ENCODE measurements at places on chromosomes 1 and 21.

- DNase-seq = no peak
These were observed 117.8 kb downstream of the DPYD start for GRCh38 chr1:97803026-97803425.

DNA sequence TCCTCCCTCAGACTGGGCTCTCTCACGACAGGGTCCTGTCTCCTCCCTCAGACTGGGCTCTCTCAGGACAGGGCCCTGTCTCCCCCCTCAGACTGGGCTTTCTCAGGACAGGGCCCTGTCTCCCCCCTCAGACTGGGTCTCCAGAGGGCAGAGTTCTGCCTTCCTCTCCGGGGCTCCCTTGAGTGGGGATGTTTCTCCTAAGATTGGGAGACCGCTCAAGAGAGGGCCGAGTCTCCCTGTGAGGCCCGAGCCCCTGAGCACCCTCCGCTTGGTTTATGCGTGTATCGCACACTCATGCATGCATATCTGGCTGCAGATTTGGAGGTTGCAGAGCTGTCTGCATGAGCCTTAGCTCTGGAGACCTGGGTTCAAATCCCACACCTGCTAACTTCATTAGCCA is 39.3 kb upstream of the CSF3R start:
- no peak for DNase-seq

DNA sequence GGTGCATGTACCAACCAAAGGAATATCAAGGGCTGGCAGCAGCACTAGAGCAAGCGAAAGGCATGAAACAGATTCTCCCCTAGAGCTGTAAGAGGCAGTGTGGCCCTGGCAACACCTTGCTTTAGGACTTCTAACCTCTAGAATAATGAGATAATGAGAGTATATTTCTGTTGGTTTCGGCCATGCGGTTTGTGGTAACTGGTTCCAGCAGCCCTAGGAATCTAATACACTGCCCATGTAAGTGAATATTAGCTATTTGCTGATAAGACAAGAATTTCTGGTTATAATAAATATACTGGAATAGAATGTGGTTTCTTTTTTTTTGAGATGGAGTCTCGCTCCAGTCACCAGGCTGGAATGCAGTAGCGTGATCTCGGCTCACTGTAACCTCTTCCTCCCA is 199.4 kb downstream of the GABPA start:
- DNase-seq = no peak

DNA sequence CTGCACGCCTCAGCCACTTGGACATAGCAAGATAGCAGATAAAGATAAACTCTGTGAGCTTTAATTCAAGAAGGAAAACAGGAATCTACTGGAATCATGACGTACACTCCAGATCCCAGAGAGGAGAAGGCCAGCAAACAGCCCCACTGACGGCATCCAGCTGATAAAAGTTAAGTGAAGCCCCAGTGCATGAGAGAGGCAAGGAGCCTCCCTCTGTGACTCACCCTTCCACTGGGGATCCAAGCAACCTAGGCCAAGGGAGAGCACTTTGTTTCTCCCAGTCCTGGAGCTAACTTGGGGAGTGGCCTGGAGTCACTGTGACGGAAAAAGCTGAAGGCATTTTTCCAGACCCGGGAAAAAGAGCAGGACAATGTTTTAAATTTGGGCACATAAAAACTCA is 270.0 kb downstream of the AKT3 start:
- no peak for DNase-seq

GRCh38 chr1:197544553-197544952 is 230.7 kb downstream of the DENND1B start:
- DNase-seq = no peak

DNA sequence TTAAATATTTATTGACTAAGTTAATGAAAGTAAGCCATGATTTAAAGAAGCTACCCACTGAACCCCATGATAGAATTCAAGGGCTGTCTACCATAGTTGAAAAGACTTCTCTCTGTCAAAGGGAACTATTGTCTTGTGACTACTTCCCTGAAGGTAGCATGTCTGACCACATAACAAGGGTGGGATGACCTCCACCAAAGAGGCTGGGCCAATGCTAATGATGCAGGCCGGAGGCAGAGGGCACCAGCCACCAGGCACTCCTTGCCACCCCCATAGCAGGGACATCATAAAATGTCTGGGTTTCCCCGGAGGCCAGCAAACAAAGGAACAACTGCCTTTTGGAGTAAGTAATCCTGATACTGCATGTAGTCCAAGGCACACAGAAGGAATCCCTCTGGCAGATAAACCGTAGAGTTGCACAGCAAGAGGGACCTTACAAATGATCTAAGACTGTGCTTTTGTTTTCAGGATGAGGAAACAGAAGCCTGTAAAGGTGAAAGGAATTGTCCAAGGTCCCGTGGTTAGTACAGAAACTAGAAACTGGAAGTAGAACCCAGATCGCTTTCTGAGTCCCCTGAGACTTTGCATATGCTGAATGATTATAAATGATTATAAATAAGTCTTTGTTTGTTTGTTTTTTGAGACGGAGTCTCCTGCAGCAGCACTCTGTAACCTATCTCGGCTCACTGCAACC is 33.5 kb upstream of the ITPKB start:
- DNase-seq = no peak

- DNase-seq = no peak
These were observed 1.4 kb downstream of the RNF207 start for GRCh38 chr1:6207075-6207885.

GRCh38 chr1:172948457-172948856 is 102.3 kb downstream of the TNFSF18 start:
- DNase-seq = no peak

GRCh38 chr1:232509570-232509969 is 120.4 kb downstream of the SIPA1L2 start:
- peak; percentile 53 for DNase-seq

- DNase-seq = no peak
These were observed 57.3 kb upstream of the MAGI3 start for GRCh38 chr1:113333056-113333455.

GRCh38 chr1:174768949-174769348 is 230.8 kb upstream of the CACYBP start:
- DNase-seq = no peak

- DNase-seq = no peak
These were observed 37.6 kb downstream of the DIPK1A start for GRCh38 chr1:92923664-92924063.

DNA sequence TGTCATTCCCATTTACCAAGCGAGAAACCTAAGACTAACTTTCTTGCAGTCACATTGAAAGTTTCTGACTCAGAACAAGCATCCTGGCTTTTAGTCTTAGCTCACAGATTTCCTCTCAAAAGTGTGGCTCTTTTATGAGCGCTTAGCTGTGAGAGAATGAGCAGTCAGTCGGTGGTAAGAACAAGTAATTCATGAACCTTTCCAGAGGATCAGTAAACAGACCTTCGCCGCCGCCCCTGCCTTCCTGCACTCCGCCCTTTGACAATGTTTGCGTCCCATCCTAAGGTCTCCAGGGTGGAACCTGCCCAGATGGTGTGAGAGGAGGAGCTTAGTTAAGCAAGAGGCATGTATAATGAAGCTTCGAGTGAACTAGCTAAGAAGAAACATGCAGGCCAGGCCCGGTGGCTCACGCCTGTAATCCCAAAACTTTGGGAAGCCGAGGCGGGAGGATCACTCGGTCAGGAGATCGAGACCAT is 142.4 kb downstream of the GLUL start:
- no peak for DNase-seq

DNA sequence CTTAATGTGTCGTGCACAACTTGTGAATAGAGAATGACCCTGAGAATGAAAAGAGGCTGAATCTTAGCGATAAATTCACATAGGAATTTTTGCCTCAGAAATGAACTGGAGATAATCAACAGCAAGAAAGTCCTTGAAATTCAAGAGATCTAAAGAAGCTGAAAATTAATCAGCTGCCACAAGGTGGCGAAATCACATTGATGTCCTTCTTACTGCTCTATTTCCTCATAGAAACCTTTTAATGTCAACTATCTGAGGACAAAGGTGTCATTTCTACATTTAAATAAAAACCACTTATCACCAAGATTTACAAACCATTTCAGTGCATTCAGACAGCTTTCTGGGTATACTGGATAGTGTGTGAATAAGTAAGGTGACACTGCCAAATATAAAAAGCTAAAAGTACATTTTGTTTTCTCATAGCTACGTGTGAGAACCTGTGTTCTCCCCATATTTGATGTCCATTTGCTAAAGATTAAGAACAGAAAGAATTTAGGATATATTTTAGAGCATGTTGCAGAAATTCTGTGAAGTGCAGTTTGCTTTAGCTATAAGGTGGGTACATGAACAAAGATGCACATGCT is 485.3 kb upstream of the PTBP2 start:
- no peak for DNase-seq

DNA sequence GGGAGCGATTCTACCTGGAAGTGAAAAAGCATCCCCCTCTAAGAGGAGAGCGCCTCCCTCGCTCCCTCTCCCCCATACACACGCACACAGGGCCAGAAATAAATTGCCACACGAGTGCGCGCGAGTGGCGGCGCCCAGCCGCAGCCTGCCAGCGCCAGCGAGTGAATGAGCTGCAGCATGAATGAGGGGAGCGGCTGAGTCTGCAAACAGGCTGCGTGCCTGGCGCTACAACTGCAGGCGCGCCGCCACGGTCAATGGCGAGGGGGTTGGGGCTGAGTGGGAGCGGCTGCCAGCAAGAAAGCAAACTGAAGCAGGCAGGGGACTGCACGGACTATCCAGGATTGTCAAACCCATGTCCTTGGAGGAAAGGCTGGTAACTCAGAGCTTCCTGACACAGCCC is 2.2 kb downstream of the CAMK1G start:
- DNase-seq = peak; percentile 78

DNA sequence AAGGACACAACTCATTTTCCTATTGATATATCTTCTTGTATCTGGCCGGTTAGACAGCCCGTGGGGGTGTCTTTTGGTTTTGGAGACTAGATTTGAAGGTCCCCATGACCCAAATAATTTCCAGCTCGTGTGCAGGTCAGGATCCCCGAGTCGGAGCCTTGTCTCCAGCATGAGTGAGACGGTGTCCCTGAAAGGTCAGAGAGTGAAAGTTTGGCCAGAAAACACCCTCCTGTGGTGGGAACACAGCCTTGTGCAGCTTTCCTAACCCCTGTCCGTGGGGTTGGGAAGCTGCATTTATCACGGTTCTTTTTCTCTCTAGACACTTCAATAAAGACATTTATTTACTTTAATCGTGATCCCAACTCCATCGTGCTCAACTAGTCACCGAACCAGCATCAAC is 17.6 kb downstream of the COQ8A start:
- DNase-seq = peak; percentile 13

DNA sequence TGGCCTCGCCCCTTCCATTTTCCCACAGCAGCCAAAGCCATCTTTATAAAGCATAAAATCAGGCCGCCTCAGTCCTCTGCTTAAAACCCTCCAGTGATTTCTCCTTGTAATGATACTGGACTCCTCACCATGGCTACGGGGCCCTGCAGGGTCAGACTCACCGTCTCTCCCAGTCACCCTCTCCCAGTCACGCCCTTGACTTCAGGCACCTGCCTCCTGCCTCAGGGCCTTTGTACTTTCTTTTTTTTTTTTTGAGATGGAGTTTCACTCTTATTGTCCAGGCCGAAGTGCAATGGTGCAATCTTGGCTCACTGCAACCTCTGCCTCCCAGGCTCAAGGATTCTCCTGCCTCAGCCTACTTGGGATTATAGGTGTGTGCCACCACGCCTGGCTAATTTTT is 47.8 kb downstream of the PIK3CD start:
- no peak for DNase-seq

- DNase-seq = no peak
These were observed 26.8 kb downstream of the LAMC2 start for GRCh38 chr1:183212870-183213269.

GRCh38 chr1:115783311-115783710 is 14.8 kb upstream of the CASQ2 start:
- no peak for DNase-seq

DNA sequence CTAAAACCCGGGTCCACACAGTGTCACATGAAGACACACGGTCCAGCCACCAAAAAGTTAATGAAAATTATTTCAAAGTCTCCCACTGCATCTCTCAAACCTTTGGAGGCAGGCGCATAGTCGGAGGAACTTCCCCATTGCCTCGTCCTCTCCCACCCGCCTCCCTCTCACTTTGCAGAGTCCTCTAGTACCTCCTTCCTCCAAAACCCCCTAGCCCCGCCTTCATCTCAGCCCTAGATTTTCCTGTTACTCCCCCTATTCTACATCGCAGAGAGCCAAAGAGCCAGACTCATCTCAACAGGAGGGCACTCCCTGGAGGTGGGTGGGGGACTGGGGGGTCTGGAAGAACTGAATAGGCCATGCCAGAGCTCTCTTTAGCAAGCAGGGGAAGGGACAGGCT is 79.3 kb downstream of the DISP3 start:
- no peak for DNase-seq

DNA sequence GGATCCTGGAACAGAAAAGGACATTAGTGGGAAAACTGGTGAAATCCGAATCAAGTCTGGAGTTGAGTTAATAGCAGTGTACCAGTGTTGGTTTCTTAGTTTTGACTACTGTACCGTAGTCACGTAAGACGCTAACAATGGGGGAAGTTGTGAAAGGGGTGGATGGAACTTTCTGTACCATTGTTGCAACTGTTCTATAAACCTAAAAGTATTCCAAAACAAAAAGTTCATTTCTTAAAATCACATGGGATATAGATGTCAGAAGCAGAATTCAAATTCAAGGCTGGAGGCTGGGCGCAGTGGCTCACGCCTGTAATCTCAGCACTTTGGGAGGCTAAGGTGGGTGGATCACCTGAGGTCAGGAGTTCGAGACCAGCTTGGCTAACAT is 16.9 kb downstream of the ARHGEF19 start:
- DNase-seq = no peak

DNA sequence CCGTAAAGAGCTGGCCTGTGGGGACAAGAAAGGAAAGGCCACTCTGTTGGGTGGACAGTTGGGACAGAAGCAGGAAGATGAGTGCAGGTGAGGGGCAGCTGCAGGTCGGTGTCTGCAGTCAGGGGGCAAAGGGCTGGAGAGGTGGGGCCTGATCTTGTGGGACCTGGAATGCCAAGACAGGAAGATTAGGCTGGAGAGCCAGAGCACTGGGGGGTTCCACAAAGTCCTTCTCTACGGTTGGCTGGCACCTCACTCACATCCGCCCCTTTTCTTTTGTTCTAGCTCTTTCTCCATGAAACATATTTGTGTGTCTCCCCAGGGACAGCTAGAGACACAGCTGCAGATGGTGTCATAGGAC is 404.1 kb downstream of the PTPRU start:
- no peak for DNase-seq

DNA sequence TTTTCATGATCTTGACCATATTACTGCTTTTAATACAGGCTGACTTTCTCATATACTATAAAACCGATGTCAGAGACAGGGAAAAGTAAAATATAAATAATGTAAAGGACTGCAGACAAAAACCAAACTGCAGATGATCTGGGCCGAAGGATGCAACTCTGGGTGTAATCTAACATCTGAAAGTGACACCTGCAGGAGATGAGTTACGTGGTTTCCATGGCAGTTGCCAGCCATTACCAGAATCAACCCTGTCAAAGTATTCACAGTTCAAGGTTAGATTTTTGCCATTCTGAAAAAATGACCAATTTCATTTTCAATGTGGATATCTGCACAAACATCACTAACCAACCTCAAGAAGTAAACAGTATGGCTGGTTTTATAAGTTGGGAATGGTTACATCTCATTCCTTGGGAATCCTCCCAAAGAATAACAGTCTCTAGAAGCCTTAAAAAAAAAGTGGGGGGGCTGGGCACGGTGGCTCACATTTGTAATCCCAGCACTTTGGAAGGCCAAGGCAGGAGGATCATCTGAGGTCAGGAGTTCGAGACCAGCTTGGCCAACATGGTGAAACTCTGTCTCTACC is 27.7 kb downstream of the DNAJC11 start:
- DNase-seq = no peak

All from right forelimb (tissue), 1 donor.